ENCODE measurements at places on chromosomes 11 and 22.

DNA sequence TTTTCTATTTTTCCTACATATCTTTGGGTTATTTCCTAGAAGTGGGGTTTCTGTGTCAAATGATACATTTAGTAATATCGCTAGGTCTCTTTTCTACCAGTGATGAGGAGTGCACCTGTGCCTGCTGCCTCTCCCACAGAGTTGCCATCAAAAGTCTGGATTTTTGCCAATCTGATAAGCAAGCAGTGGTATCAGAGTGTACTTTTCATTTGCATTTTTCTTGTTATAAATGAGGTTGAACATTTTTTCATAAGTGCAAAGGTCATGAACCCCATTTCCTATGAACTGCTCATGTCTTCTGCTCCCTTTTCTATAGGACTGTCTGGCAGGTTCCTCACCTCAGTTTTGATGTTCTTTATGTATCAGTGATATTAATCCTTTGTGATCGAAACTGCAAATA is 1.7 kb downstream of the TRPM5 start:
- DNase-seq, result no peak

- DNase-seq, result no peak
Measured at GRCh38 chr11:45245218-45246045, 40.7 kb downstream of the SYT13 start.

DNA sequence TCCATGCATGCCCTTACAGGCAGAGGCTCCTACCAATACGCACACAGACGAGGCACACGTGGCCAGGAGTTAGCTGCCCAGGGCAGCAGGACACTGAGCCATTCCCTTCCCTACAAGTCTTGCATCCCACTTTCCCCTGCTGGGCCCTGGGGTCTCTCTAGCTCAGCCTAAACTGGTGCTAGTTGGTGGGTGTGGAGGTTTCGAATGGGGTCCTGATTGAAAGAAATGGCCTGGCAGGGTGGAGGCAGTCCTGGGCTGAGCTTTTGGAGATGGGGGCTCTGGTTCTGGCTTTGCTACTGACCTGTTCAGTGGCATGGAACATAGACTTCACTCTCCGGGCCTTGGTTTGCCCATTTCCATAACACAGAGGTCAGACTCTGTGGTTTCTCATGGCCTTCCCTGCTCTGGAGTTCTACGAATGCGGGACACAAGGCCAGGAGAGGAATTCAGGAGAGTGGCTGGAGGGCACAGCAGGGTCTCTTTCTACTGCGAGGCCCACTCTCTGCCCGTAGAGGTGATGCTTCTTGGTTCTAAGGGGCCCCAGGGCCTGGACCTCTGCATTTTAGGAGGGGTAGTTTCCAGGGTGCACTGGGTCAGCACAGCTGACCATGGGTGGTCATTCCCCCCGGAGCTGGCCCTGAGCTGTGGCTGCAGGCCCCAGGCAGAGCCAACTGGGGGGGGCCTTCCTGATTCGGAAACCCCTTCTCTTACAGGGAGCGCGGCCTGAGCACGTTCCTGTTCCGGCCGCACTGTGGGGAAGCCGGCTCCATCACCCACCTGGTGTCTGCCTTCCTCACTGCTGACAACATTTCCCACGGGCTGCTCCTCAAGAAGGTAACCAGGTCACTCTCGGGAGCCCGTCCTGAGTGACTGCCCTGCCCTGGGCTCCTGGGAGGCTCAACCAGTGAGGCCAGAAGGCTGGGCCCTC is 40.0 kb downstream of the RNF141 start:
- DNase-seq, result no peak

DNA sequence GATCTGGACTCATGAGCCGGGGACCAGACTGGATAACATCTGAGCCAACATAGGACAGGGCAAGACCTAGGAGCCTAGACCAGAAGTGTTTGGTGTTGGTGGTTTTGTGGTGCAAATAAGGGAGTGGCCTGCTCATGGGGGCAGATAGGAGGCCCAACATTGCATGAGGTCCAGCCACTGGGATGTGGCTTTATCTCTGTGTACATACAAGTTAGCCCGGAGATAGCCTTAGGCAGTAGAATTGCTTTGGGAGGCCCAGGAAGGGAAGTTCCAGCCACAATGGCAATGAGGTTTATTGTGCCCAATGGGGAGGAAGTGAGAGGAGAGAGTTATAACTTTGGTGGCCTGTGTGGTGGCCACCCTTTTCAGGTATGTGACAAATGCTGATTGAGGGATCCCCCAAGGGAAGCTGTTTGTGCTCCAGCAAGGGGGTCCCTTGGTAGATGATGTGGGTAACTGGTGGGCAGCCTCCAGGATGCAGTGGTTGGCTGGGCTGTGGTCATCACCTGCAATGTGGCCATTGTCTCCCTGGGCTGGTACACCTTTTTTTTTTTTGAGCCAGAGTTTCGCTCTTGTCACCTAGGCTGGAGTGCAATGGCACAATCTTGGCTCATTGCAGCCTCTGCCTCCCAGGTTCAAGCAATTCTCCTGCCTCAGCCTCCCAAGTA is 6.4 kb downstream of the LMO2 start:
- DNase-seq, result peak; percentile 45

GRCh38 chr11:58907780-58908179 is 31.5 kb upstream of the GLYATL1 start:
- DNase-seq, result peak; percentile 87

DNA sequence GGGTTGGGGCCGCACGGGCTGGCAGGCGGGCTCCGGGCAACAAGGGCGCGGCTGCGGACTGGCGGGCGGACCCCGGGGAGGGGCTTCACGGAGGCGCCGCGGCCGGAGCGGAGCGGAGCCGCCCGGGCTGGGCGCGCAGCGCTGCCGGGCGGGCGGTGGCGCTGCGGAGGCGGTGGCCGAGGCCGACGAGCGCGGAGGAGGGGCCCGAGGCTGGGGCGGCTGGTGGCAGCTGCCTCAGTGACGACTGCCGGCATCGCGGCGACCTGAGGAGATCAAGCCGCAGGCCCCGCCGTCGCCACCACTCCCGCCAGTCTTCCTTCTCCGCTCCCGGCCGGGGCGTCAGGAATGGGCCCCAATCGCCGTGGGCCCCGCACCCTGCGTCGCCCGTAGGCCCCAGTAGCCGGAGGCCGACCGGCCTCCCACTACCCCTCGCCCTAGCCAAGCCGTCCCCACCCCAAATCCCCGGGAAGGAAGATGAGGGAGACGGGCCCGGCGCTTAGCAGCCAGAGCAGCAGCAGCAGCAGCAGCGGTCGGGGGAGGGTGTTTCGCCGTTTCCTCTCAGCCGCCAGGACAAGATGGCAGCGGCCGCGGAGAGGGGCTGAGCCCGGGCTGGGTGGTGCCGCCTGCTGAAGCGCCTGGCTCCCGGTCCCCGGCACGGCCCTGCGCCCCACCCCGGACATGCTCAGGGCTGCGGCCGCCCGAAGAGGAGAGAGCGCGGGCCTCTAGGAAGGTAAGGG is at the start of gene HIPK3:
Gene HIPK3, plus strand, starts transcription at position 222 of the 737 bp plus-strand sequence.
- DNase-seq, result peak; percentile 88

DNA sequence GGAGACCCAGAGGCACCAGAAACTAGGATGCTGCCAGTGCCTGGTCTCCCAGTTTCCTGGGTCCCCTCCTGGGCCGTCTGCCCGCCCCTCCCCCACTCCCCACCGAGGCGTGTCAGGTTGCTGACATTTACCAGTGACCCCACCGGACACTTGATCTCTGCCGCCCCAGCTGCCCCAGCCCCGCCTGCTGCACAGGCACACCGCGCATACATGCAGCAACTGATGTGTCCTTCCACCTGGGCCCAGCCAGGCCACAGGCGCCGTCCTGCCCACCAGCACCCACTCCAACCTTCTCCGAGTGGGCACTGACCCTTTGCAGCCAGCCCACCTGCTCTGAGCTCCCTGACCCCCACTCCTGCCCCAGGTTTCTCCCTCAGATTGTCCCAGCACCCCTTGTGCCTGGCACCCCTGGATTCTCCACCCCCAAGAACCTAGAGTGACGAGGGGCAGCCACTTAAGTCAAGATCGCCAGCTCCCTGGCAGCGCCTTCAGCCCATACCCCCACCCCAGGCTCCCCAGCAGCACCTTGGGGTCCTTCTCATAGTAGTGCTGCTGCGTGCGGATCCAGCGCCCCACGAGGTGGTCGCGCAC is 548 bp downstream of the PYGM start:
- DNase-seq, result no peak

DNA sequence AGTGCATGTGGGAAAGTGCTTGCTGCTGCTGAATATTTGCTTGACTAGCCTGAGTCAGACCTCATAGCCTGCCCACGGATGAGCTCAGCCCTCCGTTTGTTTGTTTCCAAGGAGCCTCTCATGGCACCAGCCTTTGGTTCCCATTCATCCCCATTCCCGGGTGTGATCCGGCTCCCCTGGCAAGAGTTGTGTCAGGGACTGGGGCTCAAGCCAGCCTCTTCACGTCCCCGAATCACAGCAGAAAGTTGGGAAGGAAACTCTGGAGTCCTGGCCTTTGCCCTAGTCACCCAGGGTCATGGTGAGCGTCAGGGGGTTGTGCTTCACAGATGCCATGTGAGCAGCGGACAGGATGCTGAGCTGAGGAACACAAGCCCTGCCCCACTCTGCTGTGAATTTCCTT is 13.8 kb downstream of the SEC14L3 start:
- DNase-seq, result no peak

DNA sequence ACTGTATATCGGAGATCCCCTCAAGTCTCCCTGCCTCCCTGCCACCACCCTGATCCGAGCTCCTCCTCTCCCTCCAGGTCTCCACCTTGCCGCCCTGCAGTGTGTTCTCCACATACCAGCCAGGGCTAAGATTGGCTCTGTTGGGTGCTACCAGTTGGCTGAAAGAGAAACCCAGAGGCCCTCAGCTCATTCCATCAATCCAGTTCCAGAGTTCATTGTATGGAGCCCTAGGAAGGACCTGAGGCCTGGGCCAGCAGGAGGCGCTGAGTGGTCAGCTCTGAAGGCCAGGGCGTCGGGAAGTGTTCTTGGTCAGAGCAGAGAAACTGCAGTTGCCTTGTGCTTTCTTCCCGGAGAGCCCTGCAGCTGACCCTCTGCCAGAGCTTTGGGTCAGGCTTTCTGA is 2.2 kb upstream of the TOP3B start:
- DNase-seq, result peak; percentile 49

DNA sequence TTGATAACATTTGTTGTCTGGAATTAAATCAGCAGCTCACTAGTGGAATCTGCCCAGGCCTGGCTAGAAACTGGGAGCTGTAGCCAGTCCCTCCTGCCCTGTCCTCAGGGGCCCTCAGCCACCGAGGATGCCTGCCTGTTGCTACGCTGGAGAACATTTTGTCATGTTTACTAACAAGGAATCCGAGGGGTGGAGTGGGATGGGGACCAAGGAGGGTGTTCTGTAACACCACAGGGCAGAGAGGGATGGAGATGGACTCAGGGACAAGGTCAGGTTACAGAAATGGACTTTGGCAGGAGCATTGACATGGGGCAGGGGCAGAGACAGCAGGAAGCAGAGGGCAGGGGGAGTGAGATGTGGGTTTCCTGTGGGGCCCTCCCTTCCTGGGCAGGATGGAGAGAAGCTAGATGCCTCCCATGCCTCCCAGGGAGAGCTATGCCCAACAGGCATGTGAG is 45.8 kb upstream of the AMPD3 start:
- DNase-seq, result no peak

GRCh38 chr11:78161962-78162371 is 22.5 kb upstream of the ALG8 start:
- DNase-seq, result no peak

DNA sequence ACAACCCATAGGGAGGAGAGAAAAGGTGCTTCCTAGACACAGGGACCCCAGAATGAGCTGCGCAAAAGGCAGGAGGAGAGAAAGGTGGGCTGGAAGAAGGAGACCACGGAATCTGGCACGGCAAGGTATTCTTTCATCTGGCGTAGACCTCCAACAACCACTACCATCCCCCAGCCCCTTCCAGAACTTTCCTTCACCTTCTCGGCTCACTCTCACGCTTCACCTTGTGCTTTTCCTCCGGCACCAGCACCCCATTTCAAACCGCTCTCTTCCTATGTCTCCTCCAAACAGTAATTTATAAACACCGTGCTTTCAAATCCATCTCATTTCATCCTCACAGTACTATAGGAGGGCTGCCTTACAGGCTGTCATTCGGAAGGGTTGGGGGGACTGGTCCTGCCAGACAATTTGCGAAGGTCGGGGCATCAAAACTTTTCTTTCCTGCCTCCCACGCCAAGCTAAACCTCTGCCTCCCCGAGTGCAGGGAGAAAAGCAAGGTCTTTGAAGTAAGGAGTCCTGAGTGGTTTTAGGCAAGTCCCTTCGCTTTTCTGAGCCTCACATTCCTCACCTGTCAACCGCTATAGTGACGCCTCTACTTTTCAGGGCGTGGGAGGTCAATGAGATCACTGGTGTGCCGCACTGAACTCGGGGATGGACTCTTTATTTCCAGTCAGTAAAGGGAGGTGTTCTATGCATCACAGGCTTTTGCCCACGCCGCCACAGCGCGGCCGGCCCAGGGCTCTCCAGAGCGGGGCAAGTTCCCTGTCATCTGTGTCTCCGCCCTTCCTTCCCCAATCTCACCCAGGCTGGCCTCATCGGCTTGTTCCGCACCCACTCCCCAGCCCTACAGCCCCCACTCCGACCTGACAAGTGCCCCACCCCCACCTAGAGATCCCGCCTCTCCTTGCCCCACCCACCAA is 800 bp downstream of the KCTD21 start:
- DNase-seq, result peak; percentile 89

DNA sequence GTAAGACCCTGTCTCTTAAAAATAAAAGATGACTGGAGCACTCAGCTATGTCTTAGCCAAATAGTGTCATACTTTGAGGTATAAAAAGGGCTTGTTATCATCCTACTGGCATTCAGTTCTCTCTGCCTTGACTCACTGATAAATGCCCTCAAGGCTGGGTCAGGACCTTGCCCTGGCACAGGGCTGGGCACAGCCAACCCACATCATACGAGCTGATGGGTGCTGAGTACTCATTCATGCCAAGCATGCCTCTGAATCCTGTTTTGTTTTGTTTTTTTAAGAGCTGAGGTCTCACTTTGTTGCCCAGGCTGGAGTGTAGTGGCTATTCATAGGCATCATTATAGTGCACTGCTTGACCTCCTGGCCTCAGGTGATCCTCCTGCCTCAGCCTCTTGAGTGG is 1.9 kb downstream of the SMTNL1 start:
- DNase-seq, result no peak

DNA sequence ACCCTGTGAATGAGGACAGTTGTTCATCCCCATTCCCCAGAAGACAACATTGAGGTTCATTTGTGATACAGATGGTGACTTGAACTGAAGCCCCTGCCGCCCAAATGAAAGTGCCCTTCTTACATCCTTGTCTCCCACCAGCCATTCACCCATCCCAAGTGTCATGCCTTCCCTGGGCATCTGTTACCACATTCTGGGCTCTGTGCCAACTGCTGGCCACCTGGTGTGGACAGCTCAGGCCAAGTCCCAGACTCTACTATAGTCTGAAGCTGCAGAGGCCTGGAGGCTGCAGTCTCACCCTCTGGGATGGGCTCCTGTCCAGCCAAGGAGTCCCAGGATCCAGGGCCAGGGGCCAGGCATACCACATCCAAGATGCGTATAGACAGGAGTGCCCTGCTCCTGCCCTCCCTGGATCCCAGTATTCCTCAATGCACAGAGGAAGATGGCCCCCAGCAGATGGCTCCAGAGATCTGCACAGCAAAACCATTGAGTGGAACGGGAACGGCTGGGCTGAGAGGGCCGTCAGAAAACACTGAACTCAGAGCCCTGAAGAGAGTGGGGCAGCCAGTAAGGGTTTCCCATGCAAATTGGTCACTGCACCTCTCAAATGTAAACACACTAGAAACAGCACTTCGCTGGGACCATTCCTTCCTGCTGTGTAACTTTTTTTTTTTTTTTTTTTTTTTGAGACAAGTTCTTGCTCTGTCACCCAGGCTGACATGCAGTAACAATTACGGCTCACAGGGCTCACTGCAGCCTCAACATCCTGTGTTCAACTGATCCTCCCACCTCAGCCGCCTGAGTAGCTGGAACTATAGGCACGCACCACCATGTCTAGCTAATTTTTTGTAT is 22.8 kb downstream of the ARRB1 start:
- peak; percentile 77 for DNase-seq

Data from inflammatory macrophage (primary cell).